NCI-H1436 treated with DMSO at 0.1 percent for 48 hours (cell line): ENCODE measurements at places on chromosomes 11 and 22.

DNA sequence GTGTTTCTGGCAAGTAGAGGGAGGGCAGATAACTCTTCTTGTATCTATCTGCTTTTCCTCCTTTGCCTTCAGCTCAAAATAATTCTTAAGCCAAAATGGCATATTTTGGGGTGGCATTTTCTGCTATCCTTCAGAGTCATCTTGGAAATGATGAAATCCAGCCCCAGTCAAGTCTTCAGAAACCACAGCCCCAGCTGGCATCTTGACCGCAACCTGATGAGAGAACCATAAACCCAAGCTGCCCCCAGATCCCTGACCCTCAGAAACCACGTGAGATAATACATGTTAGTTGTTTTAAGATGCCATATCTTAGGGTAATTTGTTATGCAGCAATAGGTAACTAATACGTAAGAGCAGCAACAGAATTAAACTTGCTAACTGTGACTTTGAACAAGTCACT lies 15.1 kb upstream of the PAMR1 start:
- DNase-seq, result no peak

GRCh38 chr11:11807811-11808782 lies 33.7 kb upstream of the USP47 start:
- DNase-seq, result no peak

GRCh38 chr11:87254562-87254961 lies 216.8 kb downstream of the TMEM135 start:
- no peak for DNase-seq

DNA sequence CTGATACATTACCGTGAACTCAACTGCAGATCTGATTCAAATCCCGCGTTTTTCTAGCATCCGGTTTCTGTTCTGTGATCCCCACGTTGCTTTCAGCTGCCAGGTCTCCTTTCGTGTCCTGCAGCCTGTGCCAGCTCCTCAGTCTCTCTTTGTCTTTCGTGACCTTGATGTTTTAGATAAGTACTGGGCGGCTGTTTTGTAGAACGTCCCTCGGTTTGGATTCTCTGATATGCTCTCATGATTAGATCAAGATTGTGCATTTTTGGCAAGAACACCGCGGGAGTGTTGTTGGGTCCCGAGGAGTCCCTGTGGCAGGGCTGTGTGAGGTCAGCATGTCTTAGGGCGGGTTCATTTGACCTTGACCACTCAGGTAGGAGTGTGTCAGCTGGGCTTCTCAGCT lies 38.6 kb downstream of the KCNQ1 start:
- DNase-seq, result no peak

DNA sequence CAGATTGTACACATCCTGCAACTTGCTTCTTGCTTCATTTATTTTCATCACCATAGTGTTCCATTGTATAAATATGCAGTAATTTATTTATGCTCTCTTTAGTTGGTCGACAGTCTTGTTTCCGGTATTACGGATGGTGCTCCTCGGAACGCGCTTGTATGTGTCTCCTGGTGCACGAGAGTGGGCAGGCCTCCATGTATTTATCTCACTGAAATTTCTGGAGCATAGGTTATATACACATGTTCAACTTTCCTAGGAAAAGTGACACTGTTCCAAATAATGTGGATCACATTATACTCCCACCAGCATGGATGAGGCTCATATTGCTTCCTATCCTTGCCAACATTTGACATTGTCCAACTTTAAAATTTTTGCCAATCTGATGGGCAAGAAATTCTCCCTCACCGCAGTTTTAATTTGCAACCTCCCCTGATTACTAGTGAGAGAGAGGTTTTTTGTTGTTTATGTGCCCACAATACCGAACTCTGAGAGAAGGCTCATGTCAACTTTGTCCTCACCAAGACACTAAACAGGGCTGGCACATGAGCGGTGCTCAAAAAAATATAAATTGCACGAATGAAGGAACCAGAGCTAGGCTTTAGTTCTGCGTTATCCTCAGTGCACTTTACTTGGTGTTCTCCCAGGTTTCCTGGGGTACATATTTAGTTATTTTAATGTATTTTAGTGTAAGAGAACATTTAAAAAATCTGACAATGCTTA lies 3.8 kb downstream of the CSNK2A3 start:
- DNase-seq, result no peak

GRCh38 chr11:6468712-6469495 lies 4.8 kb downstream of the TRIM3 start:
- peak; percentile 79 for DNase-seq

- DNase-seq, result no peak
Measured at GRCh38 chr11:31863170-31863832, 52.2 kb upstream of the PAX6 start.

DNA sequence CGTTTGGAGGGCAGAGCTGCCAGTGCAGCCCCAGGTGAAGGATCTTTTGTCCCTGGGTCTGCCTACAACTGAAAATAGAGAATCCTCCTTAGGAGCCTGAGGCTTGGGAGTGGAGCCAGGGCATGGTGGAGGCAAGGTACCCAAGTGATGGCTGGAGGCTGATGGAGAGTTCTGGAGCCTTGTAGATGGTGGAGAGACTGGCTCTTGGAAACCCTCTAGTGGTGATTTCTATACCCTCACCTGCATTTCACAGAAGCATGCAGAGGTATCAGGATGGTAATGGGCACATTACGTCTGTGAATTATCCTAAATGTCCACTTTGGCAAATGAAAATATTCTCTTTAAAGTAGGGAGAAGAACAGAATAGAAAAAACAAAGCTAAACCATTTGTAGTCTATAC lies 44.4 kb downstream of the INSC start:
- DNase-seq, result no peak

DNA sequence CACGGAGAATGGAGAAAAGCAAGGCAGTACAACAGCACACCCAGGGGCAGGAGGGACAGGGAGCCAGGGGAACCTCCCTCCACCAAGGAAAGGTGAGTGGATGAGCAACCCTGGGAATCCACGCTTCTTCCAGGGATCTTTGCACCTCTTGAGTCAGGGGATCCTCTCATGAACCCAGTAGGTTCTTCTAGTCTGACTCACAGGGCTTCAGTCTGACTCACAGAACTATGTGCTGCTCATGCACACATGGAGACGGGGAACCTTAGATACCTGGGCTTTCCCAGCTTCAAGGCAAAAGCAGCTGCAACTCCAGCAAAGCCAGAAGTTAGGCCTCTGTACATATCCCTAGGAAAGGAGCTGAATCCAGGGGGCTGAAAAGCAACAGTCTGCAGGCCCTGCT lies 1021.4 kb upstream of the TENM4 start:
- no peak for DNase-seq

- no peak for DNase-seq
Measured at GRCh38 chr11:69261116-69261515, 32.8 kb upstream of the MYEOV start.

DNA sequence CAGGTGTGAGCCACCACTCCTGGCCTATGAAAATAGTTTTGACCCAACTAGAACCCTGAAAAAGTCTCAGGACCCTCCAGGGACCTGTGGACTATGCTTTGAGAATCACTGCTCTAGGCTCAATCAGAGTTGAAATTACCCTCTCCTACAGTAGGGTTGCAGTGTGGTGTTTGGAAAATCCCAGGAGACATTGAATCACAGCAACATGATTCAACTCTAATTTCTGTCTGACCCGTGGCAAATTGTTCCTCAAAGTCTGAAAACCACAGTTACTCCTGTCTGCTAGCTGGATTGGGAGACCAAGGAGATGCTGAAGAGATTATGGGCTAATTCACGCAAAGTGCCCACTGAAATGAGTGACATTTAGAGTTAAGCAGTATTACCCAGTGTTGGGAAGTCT lies 5.4 kb upstream of the MTMR3 start:
- no peak for DNase-seq

- DNase-seq, result no peak
Measured at GRCh38 chr11:838441-839279, 3.7 kb downstream of the POLR2L start.

DNA sequence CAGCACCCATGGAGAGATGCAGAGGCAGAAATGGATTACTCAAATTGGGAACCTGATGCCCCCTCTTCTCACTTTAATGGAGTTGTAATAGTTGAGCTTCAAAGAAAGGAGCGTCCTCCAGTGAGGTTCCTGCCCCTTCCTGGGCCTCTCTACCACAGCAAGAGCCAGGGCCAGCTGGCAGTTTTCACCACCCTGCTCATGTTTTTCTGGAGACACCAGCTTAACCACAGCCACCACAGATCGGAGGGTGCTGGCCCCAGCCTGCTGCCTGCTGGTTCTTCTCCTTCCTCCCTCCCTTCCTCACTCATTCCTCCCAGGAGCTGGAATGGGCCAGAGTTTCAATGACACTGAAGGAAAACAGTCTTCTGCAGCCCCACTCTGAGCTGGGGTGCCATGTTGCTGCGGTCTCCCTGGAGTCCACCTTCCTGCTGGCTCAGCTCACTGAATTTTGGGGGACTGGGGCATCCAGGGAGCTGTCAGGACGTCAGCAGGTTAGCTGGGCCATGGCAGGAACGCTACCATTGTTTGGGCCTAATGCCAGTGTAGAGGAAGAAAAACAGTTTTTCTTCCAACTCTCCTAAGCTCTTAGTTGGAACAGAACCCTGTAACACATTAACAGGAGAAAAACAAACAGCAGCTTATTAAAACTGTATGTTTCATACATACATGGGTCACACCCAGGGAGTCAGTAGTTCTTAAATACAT lies 57.7 kb downstream of the TRAF6 start:
- DNase-seq, result no peak

- no peak for DNase-seq
Measured at GRCh38 chr11:27392278-27393114, 29.5 kb upstream of the CCDC34 start.

DNA sequence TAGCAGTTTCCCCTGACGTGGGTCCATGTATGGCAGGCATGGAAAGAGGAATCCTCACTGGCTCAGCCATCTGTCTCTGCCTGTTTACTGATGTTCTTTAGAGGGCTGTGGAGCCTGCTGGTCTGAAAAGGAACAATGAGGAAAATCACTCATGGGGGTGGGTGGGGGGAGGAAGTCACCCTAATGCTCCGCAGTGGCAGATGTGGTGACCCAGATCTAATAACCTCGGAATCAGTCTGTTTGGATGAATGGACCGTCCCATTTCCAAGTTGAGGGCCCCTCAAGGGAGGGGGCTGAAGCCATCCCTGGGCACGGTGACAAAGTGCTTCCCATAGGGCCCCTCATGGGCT lies 4.4 kb downstream of the BCR start:
- no peak for DNase-seq

DNA sequence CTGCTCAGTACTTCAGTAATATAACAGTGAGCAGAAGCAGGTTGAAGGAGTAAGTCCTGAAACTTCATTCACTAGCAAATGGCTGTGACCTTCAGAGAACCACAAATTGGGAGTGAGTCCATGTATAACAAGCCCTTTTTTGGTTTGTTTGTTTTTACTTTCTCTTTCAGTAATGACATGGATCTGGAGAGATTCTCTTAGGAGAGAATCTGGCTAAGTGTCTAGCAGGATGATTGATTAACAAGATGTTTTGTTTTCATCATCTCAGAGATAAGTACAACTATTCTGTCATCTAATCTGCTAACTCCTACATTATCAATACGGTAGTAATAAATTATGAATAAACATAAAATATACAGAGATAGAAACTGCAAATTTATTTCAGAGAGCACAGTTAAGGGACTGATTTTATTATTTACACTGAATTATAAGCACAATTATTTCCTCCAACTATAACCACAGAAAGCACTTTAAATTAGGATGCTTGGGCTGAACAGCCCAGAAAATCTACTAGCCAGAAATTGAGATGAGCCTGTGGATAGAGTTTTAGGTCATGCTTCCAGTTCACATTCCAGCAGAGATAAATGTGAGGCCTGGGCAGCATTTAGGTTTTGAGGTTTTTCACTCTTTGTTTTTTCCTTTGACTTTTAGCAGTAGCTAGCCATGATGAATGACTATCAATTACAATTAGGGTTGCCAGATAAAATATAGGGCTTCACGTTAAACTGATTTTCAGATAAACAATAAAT lies 429.3 kb upstream of the FAT3 start:
- no peak for DNase-seq
